Frontal cortex (tissue), 4 donors: ENCODE measurements at places on chromosomes 13 and 19. TPM values are rescaled to one million over a fixed set of nuclear protein-coding genes. Genes with fewer than 3 reads are reported as not detected.

DLEU7 gene
- 17.9 TPM for total RNA-seq

NAPSA gene
- not detected for total RNA-seq

ZNF709 gene
- total RNA-seq: 37.5 TPM

SLC25A30 gene
- total RNA-seq: 8.6 TPM

PABPC3 gene
- 0.41 TPM for total RNA-seq

SPRY2 gene
- total RNA-seq: 42.8 TPM

PROZ gene
- total RNA-seq: not detected

CYP2A7 gene
- not detected for total RNA-seq
